Left ventricle myocardium superior (tissue), 1 donor: ENCODE measurements at places on chromosomes 3 and 15.

- DNase-seq = no peak
Measured at GRCh38 chr3:127263586-127264231, 24.1 kb downstream of the PRR20G start.

DNA sequence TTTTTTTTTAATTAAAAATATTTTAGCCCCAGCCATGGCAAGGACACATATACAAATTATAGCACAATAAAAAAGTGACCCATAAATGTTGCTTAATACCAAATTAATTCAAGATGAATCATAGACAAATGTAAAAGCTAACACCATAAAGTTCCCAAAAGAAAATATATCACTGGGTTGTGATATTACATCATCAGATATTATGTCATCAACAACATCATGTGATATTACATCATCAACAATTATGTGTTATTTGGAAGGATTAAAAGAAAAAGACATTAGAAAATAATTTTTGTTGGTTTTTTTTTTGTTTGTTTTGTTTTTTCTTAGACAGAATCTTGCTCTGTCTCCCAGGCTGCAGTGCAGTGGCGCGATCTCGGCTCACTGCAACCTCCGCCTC lies 34.5 kb upstream of the ABHD10 start:
- DNase-seq = no peak

DNA sequence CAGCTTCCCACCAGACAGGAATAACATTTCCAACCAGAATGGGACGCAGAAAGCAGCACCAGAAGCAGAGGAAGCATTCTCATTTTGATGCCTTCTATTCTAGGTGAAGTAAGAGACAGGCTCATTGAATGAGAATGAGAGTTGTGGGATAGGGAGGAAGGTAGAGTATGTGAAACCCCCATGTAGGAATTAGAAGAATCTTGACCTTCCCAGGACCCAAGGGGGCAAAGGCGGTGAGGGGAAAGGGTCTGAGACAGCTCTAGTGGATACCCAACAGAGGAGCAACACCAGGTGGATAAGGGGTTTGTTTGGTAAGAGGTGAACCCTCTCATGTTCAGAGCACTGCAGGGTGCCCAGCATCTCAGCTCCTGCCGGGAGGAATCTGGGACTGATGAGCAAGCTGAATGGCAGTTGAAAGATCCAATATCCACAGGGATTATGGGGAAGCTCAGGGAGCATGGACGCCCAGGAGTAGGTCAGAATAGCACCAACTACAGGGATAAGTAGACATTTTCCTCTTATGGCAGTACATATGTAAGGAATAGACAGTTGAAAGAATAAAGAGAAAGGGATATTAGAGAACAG lies 77.0 kb downstream of the PLCL2 start:
- no peak for DNase-seq

DNA sequence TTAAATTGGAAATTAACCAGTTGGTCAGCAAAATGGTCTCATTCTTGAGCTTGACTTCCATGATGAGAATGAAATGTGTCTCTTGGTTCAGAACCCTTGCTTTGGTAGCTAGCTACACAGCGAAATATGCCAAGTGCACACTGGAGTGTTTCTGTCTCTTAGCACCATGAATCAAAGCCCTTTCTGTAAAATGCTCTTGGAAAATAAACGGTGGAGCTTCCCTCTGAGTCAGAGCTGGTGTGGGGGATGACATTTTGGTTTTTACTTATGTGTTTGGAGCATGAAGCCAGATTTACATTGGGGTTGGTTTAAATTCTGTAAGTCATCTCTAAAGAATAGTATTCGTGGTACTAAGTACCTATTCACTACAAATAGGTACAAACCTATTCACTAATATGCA lies 85.1 kb upstream of the NANOGP8 start:
- no peak for DNase-seq
